ENCODE measurements at places on chromosomes 11 and 22.
A peak's percentile ranks its signal among the peaks of the same experiment; 100 is the strongest.

- DNase-seq = no peak
These were observed 97.9 kb upstream of the TENM4 start for GRCh38 chr11:79538775-79539174.

DNA sequence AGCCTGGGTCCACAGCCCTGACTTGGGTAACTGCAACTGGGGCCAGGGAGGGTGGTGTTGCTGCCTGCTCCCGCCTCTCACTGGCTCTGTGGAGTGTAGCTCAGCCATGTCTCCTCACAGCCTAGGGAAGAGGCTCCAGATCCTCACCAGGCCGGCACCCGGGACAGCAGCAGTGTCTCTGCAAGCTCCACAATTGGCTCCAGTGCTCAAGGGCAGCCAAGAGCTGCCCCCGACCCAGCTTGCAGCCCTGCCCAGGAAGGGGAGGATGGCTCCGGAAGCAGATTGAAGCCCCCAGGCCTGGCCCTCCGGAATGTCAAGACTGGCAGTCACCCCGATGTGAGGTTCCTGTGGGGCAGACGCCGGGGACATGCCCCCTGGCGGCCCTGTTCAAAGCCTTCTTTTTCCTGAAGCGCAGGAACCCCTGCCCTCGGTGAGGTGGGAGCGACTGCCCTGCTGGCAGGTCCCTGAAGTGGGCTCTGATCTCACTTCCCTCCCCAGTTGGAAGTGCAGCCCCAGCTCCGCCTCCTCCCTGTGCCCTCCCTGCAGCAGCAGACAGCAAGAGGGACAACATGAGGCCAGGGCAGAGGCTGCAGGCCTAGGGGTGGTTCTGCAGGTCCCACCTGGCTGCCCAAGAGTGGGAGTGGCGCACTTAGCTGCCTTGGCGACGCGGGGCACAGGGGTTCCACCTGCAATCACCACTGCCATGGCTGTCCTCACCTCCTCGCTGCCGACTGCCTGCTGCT, 816.2 kb upstream of the LUZP2 start:
- DNase-seq = no peak

- DNase-seq = no peak
These were observed 108.6 kb downstream of the SCN3B start for GRCh38 chr11:123545726-123546270.

GRCh38 chr11:34988294-34989255, 72.2 kb downstream of the PDHX start:
- no peak for DNase-seq

- no peak for DNase-seq
These were observed 114.2 kb downstream of the EFCAB6 start for GRCh38 chr22:43697894-43698293.

DNA sequence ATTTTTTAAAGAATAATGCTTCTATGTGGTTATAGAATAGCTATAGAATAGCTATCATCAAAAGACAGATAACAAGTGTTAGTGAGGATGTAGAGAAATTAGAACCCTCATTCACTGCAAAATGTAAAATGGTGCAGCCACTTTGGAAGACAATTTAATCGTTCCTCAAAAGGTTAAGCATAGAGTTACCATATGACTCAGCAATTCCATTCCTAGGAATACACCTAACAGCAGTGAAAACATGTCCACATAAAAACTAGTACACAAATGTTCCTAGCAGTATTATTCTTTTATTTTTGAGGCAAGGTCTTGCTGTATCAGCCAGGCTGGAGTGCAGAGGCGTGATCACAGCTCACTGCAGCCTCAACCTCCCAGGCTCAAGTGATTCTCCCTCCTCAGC, 34.0 kb downstream of the RTL6 start:
- DNase-seq = no peak

DNA sequence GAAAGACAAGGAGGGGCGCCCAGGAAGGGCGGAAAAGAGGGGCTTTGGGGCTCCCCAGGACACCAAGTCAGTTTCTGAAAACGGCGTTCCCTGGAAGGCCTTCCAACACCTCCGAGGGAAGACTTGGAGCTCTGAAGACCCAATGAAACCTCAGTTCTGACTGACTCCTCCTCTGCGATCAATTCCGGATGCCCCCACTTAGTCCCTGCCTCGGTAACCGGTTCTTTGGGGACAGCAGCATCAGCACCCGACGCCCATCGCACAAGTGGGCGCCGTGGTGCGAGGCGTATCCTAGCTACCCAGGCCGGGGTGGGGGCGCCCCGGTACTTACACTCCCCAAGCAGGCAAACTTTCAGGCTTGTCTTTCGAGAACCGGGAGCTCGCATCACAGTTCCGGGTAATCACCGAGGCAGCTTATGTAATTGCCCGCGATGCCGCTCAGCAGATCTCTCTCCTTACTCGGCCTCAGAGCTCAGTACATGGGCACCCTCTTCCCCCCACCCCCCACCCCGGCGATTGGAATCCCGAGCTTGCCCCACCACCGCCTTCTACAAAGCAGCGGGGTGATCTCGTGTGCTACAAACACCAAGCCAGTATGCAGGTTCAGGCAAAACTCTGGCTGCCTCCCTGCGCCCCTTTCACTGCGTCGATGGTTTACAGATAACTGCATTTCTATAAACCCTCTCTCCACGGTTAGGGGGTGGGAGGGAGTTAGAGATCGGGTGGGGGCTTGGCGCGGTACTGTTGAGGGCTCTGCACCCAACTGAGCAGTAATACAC, 2.0 kb downstream of the TENM4 start:
- peak; percentile 41 for DNase-seq

DNA sequence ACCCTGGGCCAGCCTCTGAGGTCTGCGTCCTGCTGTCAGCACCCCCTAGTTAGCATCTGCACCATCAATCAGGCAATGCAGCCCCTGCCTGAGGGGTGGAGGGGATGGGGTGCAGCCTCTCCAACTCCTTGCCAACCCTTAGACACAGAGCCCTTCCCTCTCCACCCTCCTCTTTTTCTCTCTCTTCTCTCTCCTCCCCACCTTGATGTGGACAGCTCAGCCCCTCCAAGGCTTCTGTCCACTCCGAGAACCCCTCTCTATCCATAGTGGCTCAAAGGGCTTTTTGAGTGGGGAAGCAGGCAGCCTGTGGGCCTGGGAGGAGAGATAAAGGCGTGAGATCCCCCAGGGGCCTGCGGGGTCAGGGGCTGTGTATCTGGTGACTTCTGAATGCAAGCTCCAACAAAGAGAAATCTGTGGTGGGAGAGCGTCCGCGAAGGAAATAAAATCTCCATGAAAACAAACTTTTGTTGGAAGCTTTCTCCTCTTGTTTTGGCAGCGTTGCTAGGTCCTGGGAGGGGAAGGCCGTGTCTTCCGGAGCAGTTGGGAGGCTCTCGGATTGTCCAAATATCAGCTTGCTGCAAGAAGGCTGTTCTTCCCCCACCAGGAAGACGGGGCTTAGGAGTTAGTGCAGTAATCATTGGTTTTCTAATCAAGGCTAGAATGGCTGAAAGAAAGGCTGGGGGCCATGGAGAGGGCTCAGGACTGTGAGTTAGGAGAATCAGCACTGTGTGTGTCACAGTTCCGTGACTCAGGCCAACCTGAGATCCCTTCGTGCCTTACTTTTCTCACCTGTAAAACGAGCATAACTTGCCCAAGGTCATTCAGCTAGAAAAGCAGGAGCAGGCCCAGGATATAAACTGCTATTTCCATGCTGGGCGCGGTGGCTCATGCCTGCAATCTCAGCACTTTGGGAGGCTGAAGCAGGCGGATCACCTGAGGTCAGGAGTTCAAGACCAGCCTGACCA, 50.3 kb downstream of the PKNOX2 start:
- no peak for DNase-seq

GRCh38 chr11:73293356-73293936, 14.6 kb upstream of the ARHGEF17 start:
- no peak for DNase-seq

- DNase-seq = no peak
These were observed 82.4 kb upstream of the BIRC3 start for GRCh38 chr11:102234779-102235439.

All from hippocampal formation (tissue), 2 donors.